ENCODE measurements at places on chromosomes 3 and 15.

DNA sequence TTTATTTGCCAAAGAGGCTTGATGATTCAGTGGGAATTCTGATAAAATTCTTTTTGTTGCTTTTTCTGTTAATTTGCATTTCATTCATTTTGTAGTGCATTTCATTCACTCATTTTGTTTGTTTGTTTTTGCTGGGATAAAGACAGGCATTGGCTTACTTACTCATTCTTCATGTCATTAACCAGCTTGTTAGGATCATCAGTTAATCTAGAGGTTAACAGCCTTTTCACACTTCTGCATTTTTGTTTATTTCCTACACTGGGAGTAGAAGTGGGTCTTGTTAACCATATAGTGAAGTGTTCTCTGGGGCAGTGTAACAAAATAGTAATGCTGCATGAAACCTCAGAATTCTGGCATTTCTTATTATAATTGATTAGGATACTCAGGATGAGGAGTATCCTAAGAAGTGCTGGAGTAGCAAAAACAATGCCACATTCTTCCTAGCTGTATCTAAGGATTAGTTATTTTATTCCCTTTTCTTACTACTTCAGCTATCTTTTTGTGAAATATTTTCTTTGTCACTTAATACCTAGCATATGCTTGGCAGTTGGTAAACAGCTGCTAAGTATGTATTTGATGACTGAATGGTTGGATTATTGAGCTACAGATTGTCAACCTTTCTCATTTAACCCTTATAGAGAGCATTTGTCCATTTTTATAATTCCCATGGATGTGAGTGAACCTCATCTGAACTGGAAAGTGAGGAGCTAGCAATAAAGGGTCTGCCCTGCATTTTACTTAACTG is 135.7 kb upstream of the LRRFIP2 start:
- no peak for DNase-seq

GRCh38 chr3:46559091-46559704 is 6.9 kb downstream of the LRRC2 start:
- DNase-seq = no peak

DNA sequence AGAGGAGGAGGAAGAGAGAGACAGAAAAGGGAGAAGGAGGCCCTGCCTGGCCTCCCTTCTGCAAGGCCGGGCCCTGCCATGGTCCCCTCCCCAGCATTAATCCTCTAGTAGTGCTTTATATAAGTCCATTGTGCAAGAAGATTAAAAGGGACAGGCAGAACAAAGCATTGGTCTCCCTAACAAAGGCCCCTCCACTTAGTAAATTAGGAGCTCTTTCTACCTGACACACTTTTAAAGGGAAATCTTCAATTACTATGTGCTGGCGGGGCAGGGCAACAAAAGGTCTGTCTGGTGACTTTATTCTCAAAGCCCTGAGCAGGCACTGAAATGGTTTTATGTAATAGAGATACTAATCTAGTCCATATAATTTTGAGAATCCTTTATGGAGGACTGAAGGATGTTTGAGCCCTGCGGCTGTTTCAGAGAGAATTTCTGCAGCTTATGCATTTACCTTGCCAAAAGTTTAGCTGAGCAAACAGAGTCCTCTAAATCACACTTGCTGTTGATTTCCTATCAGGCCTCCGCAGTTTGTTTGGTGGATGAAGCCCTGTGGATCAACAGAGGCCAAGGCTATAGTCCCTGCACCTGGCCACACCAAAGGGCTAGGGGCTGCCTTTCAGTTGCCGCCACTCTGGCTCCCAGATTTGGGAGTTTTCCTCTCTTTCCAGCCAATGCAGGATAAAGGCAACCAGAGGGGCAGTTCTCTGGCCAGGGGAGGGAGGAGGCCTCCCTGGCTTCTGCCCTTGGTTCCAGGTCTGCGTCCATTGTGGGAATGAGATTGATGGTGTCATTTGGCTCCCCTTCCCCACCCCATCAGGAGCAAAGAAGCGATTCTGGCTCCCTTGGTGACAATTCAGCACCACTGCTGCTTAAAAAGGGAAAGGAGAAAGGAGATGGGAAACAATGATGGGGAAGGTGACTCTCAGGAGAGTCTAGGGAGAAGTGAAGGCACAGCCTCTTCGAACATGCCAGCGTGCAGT is 148.0 kb downstream of the MEGF11 start:
- DNase-seq = no peak

GRCh38 chr3:171056528-171056927 is 30.0 kb upstream of the SLC2A2 start:
- DNase-seq = no peak

GRCh38 chr15:50224606-50225005 is 40.9 kb downstream of the HDC start:
- no peak for DNase-seq

DNA sequence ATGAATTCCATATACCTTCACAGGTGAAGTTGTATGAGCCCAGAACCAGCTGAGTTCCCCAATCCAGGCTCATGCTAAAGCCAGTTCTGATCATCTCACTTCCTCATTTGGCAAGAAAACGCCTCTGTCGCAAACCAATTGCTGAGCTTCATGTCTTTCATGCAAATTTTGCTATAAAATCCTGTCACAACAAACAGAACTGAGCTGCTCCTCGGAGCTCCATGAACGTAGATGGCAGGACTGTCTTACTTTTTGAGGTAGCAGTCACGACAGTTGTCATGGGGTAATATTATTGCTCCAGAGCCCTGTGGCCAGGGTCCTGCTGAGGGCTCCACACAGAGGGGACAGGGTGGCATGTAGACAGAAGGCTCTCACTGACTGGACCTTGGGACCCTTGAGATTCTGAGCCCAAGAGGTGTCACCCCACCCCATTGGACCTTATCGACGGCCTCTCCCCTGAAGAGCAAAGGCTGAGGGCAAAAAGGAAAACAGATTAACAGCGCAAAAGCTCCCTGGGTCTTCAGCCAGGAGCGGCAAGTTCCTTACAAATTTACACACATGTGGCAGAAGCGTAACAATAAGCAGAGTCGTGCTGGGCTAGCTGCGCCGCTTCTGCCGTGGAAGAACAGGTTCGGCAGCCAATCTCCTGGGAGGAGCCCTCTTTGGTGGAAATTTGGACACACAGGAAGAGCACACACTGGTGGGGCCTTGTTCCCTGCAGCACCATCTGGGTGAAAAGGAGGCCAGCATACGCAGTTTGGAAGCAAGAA is 249.2 kb downstream of the OPA1 start:
- no peak for DNase-seq

Measured in activated T-helper 1 cell treated with Interleukin-2 at 50 U/mL for 16 hours (primary cell).